ENCODE measurements at places on chromosomes 5 and 9.

DNA sequence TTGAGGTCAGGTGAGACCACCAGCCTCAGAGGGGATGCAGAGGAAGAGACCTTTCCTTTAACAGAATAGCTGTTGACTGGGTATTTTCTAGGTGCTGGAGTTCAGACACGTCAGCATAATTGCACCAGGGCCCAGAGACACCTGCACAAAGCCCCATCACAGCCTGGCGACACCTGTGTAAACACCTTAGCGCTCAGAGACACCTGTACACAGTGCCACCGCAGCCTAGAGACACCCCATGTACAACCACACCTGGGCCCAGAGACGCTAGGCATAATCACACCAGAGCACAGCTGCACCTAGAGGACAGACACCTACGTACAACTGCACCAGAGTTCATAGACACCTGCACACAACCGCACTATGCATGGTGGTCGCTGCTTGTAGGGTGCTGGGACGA is 1.0 kb downstream of the TRIP13 start:
- DNase-seq = no peak

GRCh38 chr9:109232449-109233237 is 65.6 kb upstream of the FRRS1L start:
- no peak for DNase-seq

- no peak for DNase-seq
These were observed 37.2 kb downstream of the OLFML2A start for GRCh38 chr9:124814164-124814535.

DNA sequence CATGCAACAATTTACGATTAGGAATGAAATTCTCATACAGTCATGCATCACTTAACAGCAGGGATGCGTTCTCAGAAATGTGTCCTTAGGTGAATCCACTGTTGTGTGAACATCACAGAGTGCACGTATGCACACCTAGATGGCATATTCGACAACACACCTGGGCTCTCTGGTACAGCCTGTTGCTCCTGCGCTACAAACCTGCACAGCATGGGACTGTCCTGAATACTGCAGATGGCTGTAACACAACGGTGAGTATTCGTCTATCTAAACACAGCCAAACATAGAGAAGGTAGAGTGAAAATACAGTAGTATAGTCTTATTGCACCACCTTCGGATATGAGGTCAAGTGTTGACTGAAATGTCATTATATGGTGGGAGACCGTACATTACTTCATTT is 44.0 kb upstream of the LCP2 start:
- DNase-seq = no peak

- no peak for DNase-seq
These were observed 60.8 kb downstream of the FOXD1 start for GRCh38 chr5:73387601-73388305.

DNA sequence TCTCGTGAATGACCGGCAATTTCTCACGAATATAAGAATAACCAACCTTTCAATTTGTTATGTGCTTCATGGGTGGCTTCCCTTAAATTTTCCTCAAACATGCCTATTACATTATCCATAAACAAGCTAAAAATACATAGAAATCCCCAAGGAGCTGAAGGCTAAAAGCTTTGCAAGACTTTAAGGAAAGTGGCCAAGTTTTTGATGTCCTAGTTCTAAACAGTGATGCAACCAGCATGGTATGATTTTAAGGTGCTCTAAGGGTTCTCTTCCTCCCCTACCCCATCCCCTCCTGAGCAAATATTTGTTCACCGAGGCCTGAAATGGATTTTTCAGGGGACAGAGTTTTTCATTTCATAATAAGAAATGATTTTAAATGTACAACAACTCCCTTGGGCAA is 79.8 kb downstream of the RGS7BP start:
- DNase-seq = no peak

DNA sequence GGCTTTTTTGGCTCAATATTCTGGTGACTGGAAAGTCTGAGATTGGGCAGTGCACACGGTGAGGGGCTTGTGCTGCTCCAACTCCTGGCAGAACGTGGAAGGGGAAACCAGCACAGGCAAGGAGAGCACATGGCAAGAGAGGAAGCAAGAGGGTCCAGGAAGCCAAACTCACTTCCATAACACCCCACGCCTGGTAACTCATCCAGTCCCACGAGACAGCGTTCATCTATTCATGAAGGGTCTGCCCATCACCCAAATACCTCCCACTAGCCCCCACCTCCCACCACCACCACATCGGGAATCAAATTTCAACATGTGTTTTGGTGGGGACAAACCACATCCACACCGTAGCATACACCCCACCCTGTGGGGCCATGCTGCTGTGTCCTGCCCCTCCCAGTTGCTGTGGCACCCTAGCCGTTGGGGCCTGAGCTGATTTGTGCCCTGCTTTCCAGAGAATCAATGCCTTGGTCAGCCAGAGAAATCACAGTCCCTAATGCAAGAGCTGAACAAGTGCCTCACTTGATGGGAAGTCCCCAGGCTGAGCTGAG is 27.3 kb downstream of the PROP1 start:
- no peak for DNase-seq

- peak; percentile 87 for DNase-seq
These were observed 219.6 kb upstream of the RORB start for GRCh38 chr9:74277532-74277931.

- DNase-seq = peak; percentile 14
These were observed 576 bp downstream of the CHD1 start for GRCh38 chr5:98927989-98928872.

GRCh38 chr5:109035436-109035835 is 287.7 kb downstream of the FER start:
- no peak for DNase-seq

DNA sequence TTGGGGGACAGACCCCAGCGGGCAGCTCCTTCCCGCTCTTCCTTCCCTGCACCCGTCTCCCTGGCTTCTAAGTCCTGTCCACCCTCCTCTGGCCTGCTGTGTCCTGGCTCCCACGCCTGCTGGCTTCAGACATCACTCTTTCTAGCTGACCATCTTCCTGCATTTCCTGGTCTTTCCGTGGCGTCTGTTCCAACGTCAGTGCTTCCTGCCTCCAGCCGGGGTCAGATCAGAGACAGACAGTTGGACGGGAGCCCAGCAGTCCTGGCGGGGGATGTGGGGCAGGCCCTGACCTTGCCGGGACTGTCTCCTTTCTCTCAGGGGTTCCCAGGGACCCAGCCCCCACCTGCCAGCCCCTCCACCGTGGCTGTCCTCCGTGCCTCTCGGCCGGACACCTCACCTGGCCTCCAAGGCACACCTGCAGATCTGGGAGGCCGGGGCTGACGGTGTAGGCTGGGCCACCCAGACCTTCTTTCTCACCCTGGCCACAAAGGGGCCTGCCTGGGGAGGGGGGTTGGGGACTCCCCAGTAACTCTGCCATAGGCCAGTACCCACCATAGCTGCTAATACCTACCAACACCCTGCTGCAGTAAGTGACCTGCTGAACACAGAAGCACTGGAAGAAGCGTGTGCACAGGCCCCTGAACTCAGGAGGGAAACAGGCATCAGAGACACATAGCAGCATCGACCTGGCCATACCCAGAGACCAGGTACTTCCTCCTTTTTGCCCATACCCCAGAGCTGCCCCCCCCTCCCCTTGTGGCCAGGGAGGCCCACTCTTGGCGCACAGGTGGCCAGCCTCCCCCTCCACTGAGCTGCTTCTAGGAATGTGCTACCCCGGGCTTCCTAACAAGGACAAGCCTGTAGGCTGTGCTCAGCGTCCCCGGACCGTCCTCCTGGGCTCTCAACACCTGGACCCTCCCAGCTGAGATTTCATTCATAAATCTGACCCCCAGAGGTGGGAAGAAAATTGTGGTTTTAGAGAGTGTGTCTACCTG is 5.1 kb downstream of the NRARP start:
- no peak for DNase-seq
